Foreskin fibroblast (primary cell): ENCODE measurements at places on chromosomes 13 and 19.

GRCh38 chr13:64925284-64925683, 2304.9 kb downstream of the PCDH9 start:
- no peak for DNase-seq

DNA sequence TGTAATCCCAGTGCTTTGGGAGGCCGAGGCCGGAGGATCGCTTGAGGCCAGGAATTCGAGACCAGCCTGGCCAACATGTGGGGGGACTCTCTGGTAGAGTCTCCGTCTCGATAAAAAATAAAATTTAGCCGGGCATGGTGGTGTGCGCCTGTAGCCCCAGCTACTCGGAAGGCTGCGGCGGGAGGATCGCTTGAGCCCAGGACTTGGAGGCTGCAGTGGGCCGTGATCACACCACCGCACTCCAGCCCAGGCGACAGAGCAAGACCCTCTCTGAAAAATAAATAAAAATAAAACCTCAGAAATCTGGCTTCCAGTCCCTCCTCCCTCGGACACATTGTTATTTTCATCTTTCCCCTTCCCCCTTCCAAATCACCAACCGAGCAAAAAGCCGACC, 332 bp downstream of the IRGQ start:
- DNase-seq, result no peak

GRCh38 chr13:106470576-106470975, 64.9 kb downstream of the EFNB2 start:
- DNase-seq, result no peak

- no peak for DNase-seq
Observed at GRCh38 chr13:60331249-60332012, 65.6 kb upstream of the TDRD3 start.

DNA sequence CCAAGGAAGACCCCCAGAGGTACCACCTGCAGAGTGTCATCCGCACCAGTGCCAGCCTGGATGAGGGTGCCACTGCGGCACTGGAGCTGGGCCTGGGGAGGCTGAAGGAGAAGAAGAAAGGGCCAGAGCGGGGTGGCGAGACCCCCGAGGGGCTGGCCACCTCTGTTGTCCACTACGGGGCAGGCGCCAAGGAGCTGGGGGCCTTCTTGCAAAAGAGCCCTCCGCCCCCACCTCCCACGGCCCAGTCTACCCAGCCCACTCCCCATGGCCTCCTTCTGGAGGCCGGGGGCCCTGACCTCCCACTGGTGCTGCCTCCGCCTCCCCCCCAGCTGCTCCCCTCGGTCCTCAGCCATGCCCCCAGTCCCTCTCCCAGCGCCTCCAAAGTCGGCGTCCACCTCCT, 5.4 kb downstream of the PRR12 start:
- no peak for DNase-seq

DNA sequence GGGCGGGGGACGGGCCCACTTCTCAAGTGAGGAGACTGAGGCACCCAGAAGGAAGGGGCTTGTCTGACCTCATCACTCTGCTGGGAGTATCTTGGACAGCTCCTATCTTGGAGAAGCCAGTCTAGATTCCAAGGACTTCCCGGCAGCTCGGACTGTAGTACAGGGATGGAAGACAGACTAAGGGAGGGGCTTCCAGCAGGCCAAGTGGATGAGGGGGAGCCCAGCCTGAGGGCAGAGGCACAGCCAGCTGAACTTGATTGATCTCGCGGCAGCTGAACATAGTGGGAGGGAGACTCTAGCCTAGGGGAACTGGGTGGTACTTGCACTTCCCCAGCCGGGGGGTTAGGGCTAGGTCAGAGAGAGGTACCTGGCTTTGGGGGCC, 711 bp downstream of the CILP2 start:
- DNase-seq, result peak; percentile 40

GRCh38 chr19:12997179-12997966, 2.1 kb downstream of the NFIX start:
- DNase-seq, result no peak

DNA sequence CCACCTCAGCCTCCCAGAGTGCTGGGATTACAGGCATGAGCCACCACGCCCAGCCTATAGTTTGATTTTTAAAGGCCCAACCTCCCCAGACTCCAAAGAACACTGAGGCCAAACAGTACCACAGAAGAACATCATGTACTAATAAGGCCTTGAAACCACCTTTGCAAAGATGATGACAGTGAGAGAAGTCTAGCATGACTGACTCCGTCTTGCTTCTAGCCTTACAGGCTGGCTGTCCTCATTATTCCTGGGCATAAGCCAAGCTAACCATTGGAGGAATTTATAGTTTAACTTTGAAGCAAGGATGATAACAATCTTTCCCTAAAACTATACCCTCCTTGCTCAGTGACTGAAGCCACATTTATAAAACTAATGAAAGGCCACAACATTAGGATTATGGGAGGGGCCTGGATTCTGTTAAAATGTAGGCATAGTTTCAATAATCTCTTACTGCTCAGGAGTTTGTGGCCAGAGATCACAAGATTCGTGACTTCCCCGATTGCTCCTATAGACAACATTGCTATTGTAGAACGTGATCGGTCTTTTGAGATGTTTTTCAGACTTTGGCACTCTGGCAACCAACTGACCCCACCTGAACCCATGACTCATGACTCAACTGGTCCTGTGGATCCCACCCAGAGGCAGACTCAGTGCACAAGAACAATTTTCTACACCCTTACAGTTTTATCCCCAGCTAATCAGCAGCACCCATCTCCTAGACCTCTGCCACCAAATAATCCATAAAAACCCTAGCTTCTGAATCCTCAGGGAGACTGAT, 17.6 kb downstream of the GPR42 start:
- no peak for DNase-seq

- no peak for DNase-seq
Observed at GRCh38 chr13:25252225-25252624, 35.1 kb downstream of the MTMR6 start.

DNA sequence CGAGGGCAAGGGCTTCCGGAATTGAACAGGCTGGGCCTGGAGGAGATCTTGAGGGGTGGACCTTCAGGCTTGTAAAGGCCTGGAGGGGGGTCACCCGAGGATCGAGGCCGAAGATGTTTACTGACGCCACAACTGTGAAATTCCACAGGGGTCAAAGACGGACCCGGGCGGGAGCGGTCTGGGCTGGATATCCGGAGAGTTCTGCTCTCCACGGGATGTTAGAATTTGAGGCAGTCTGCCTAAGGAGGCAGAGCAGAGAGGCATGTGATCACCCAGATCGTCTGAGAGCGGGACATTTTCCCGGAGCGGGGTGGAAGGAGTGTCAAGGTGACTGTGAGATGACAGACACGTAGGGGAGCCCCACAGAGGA, 13.2 kb downstream of the KLHL26 start:
- peak; percentile 58 for DNase-seq
